Pancreas (tissue), 10 donors: ENCODE measurements at places on chromosomes 12 and 14. TPM values are rescaled to one million over a fixed set of nuclear protein-coding genes. Genes with fewer than 3 reads are reported as not detected.
A peak's percentile ranks its signal among the peaks of the same experiment; 100 is the strongest.

DNA sequence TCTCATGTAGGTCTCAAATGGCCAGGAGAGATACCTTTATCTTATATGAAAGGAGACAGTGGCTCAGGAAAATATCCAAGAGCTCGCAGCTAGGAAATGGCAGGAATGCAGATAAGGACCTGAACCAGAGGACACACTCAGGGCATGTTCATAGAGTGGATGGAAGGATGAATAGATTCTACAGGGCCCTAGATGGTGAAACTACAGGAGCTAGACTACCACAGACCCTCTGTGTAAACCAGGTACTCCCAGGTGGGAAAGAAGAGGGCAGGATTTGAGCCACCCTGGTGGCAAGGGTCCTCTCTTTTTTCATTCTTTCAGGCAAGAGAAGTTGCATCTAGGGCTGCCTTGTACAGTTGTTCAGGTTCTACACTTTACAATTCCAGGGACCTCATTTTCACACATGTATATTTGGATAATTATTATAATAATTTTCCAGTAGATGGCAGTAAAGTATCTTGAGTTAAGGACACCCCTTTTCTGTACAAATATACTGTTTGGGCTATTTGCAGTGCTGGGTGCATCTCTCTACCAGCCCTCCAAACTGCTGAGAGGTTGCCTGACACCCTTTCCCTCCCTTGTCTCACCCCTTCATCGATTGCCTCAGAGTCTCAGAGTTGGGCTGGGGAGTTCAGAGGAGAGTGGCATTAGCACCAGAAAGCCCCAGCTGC, 10.5 kb upstream of the ZDHHC22 start:
- H3K27me3 ChIP-seq = no peaks in the 10 kb centered on the region
- no peaks in the 10 kb centered on the region for H3K4me1 ChIP-seq
- no peak overlapping the region for H3K4me3 ChIP-seq

GRCh38 chr14:60622917-60623257, 26.4 kb downstream of the SIX1 start:
- H3K36me3 ChIP-seq = no peaks in the 10 kb centered on the region
- H3K4me1 ChIP-seq = peaks cover 19% of the 10 kb centered on the region
- no peak overlapping the region for H3K27ac ChIP-seq
- no peaks in the 10 kb centered on the region for H3K27me3 ChIP-seq
- H3K4me3 ChIP-seq = no peak overlapping the region

- no peak for DNase-seq
- no peaks in the 10 kb centered on the region for H3K4me1 ChIP-seq
- H3K4me3 ChIP-seq = no peak overlapping the region
- no peaks in the 10 kb centered on the region for H3K36me3 ChIP-seq
These were observed 380.4 kb upstream of the MIS18BP1 start for GRCh38 chr14:45633220-45633984.

DNA sequence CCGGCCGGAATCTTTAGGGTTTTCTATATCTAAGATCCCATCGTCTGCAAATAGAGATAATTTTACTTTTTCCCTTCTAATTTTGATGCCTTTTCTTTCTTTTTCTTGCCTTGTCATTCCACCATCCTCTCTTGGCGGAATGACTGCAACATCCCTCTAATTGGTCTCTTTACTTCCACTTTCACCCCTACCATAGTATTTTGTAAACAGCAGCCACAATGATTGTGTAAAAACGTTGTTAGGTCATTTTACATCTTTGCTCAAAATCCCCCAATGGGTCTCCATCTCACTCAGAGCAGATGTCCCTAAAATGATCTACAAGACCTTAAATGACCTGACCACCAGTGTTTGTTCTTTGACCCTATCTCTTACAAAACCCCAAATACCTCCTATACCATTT, 80.0 kb upstream of the STAC3 start:
- H3K4me1 ChIP-seq = no peaks in the 10 kb centered on the region
- no peak overlapping the region for H3K4me3 ChIP-seq
- no peaks in the 10 kb centered on the region for H3K27me3 ChIP-seq
- no peak for DNase-seq
- no peak overlapping the region for H3K27ac ChIP-seq
- no peaks in the 10 kb centered on the region for H3K36me3 ChIP-seq

- H3K36me3 ChIP-seq = peaks cover 3% of the 10 kb centered on the region
- H3K27me3 ChIP-seq = no peaks in the 10 kb centered on the region
- no peak overlapping the region for H3K27ac ChIP-seq
- H3K4me1 ChIP-seq = peaks cover 27% of the 10 kb centered on the region
- DNase-seq = no peak
These were observed 2.0 kb downstream of the ESYT1 start for GRCh38 chr12:56129942-56130495.

DNA sequence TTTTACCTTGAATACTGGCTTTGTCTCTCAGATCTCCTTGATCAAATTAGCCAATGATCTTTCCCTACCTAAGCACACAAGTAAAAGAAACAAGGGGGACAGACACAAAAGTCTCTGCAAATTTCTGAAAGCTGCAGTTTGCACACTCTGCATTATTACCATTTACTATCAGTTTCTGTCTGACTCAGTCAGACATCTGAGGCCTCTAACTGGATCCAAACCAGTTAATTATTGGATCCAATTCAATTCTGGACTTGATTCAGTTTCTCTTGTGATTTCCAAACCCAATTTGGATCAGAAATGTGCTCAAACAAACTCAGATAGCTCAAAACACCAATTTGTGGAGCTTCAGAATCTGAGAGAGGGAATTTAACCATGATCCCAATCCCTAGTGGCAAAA, 16.6 kb downstream of the SSTR1 start:
- no peak for DNase-seq
- no peaks in the 10 kb centered on the region for H3K27me3 ChIP-seq
- no peak overlapping the region for H3K27ac ChIP-seq
- no peaks in the 10 kb centered on the region for H3K4me1 ChIP-seq
- no peak overlapping the region for H3K4me3 ChIP-seq

- H3K27ac ChIP-seq = peak overlapping the region; percentile 96
- H3K36me3 ChIP-seq = no peaks in the 10 kb centered on the region
- H3K4me1 ChIP-seq = peaks cover 22% of the 10 kb centered on the region
- H3K4me3 ChIP-seq = peak overlapping the region; percentile 61
- no peaks in the 10 kb centered on the region for H3K27me3 ChIP-seq
These were observed 462 bp downstream of the KNTC1 start for GRCh38 chr12:122527478-122527944.

- H3K4me3 ChIP-seq = no peak overlapping the region
- no peaks in the 10 kb centered on the region for H3K27me3 ChIP-seq
- H3K4me1 ChIP-seq = no peaks in the 10 kb centered on the region
These were observed 13.4 kb downstream of the GABARAPL1 start for GRCh38 chr12:10226086-10226485.

GRCh38 chr12:66269142-66269541, 33.2 kb upstream of the HELB start:
- H3K4me1 ChIP-seq = no peaks in the 10 kb centered on the region
- H3K27me3 ChIP-seq = no peaks in the 10 kb centered on the region
- no peaks in the 10 kb centered on the region for H3K36me3 ChIP-seq

DNA sequence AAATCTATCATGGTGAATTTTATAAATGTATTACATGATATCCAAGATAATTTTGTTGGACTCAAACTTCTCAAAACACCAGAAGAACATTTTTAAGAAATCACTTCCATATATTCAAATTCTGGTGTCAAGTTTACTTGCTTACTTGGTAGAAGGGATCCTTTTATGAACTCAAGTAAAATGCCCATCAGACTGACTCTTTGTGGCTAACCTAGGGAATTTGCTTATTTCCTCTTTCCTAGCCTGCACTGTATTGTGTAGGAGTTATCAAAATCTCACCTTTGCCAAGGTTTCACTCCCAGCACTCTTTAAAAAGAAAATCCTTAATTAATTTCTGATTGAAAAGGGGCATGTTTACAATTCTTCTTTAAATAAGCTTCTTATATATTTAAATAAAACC, 196.5 kb downstream of the DUSP6 start:
- DNase-seq = no peak
- H3K27ac ChIP-seq = no peak overlapping the region
- H3K27me3 ChIP-seq = no peaks in the 10 kb centered on the region
- no peaks in the 10 kb centered on the region for H3K36me3 ChIP-seq
- no peaks in the 10 kb centered on the region for H3K4me1 ChIP-seq
- no peak overlapping the region for H3K4me3 ChIP-seq

DNA sequence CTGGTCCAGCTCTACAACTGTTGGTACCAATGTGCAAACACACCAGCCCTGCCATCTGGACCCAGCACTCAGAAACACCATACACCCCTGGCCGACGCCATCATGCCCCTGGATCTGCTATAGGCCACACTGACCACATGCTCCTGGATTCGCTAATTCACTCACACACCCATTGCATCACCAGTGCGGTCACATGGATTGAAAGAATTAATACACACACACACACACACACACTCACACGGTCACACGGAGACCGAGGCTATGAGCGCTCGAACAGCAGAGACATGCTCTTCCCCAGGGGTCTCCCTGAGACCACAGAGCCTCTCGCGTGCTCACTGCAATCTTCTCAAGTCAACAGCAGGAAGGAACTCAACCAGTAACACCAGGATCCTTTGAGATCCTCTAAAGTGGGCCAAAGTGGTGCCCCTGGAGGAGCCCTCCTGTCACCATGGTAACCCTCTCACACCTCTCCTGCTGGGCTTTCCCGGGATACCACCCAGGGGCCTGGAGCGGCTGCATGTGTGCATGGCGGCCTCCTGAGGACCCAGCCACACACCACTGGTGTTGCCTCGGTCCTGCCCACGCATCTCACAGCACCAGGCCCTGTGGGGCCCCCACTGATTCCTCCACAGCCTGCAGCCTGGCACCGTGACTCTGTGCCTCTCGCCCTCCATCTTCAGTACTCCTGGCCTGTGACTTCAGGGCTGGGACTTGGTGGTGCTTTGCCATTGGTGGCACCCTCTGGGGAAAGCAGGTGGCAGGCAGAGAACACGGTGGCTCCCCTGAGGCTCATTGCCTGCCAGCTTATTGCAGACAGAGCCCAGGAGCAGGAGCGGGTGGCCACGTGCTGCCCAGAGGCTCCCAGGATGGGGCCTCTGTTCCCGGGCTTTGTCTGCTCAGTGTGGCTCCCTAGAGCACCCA, 15.1 kb downstream of the LRTM2 start:
- no peaks in the 10 kb centered on the region for H3K4me1 ChIP-seq
- no peaks in the 10 kb centered on the region for H3K36me3 ChIP-seq
- H3K4me3 ChIP-seq = no peak overlapping the region
- DNase-seq = no peak
- no peaks in the 10 kb centered on the region for H3K27me3 ChIP-seq
- no peak overlapping the region for H3K27ac ChIP-seq

DNA sequence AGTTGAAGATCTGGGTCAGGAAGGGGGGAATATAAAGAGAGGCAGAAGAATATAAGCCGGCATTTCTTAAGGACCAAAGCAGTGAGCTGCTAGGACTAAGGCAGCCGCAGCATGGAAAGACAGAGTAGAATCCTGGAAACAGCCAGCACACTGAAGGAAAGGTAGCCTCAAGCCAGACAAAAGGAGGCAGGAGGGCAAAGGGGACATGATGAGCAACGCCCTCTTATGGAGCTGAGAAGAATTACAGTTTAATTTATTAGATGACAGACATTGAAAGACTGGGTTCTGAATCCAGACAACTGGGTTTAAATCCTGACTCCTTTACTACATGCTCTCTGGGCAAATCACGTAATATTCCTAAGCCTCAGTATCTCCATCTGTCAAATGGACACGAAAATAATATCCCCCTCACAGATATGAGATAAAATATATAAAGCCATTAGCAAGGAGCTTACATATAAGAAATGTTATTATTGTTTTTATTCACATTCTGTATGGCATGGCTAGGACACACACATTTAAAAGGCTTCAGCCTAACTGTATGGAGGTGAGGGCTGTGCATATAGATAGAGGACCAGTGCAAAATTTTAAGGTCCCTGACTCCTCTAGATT, 8.1 kb upstream of the PCED1B start:
- no peak overlapping the region for H3K27ac ChIP-seq
- H3K4me3 ChIP-seq = no peak overlapping the region
- H3K36me3 ChIP-seq = no peaks in the 10 kb centered on the region
- DNase-seq = no peak

- H3K4me3 ChIP-seq = no peak overlapping the region
- peak overlapping the region; percentile 69 for H3K27ac ChIP-seq
- H3K4me1 ChIP-seq = no peaks in the 10 kb centered on the region
- no peak for DNase-seq
- H3K36me3 ChIP-seq = no peaks in the 10 kb centered on the region
These were observed 23.2 kb downstream of the TTC9 start for GRCh38 chr14:70664698-70665447.

GRCh38 chr12:56768424-56768823, 5.3 kb downstream of the HSD17B6 start:
- H3K4me3 ChIP-seq = no peak overlapping the region
- H3K27ac ChIP-seq = no peak overlapping the region
- no peak for DNase-seq
- H3K4me1 ChIP-seq = no peaks in the 10 kb centered on the region

DNA sequence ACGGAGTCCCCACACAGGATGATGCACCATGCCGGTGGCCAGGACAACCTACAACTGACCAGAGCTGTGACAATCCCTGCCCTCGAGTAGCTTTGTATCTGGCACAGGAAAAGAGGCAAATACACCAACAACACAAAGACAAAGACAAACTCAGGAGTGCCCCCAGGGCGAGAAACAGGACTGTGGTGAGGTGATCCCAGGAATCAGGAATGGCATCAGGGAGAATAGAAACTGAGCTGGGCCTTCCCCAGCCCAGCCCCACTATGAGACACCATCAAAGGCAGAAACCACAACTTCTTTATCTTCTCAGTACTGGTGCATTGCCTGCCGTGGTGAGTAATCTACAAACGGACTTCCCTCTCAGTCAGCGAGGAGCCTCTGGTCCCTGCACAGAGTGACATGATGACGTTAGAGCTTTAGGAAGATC, 157.7 kb downstream of the TTC7B start:
- H3K27me3 ChIP-seq = no peaks in the 10 kb centered on the region
- no peaks in the 10 kb centered on the region for H3K36me3 ChIP-seq
- no peak overlapping the region for H3K4me3 ChIP-seq
- H3K4me1 ChIP-seq = no peaks in the 10 kb centered on the region

DNA sequence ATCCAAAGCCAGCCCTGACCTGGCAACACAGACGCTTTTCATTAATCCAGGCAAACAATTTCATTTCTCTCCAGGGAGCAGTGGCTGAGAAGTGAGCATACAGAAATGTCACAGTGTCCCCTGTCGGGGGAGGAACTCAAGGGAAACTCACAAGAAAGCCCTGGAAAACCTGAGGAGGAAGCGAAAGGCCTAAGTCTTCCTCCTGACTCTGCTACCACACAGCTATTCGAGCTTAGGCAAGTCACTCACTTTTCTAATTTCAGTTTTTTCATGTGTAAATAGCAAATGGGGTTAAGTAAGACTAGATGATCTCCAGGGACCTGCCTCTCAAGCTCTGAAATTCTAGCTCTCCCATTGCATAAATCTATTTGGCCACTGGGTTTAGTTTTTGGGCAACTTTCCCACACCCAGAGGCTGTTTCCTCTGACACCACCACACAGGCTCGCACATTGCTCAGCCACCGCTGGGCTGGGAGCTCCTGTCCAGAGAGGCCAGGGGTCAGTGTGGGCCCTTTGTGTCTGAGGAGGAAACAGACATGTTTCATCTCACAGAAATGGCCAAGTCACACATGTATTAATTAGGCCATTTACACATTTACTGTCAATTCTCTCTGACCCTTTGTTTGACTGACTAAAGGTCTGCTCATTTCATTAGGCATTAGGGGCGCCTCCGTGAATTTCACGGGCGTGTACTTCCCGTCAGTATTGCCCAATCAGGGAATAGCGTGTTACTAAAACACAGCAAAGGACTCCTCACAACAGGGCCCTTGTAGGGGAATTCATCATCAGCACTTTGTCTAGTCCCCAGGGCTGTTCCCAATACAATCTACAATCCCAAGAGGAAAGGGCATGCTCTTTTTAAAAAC, 9.8 kb upstream of the PNMA1 start:
- no peak for DNase-seq
- no peak overlapping the region for H3K27ac ChIP-seq
- H3K36me3 ChIP-seq = peaks cover 34% of the 10 kb centered on the region

The TAS2R19 gene
- 2.0 TPM for total RNA-seq

The VWF gene
- total RNA-seq = 21.8 TPM

The TEDC1 gene
- 3.5 TPM for total RNA-seq

The DRAM1 gene
- 3.5 TPM for total RNA-seq

The PMCH gene
- not detected for total RNA-seq

The RNF41 gene
- 18.8 TPM for total RNA-seq

The ACOT6 gene
- not detected for total RNA-seq
